GM23248 (cell line): ENCODE measurements at places on chromosomes 6 and 20. TPM values are rescaled to one million over a fixed set of nuclear protein-coding genes. Genes with fewer than 3 reads are reported as not detected.

GRCh38 chr6:41038205-41038604, 816 bp downstream of the UNC5CL start:
- no peak for DNase-seq

Gene TRAPPC3L
- polyA plus RNA-seq, result 0.30 TPM in 1 of 2 replicates, not detected in the other

- peak; percentile 16 for DNase-seq
Observed at GRCh38 chr6:134835993-134836392, 113.9 kb downstream of the ALDH8A1 start.

- DNase-seq, result no peak
Observed at GRCh38 chr6:34468378-34468892, 2.6 kb downstream of the PACSIN1 start.

Gene PBOV1
- polyA plus RNA-seq, result not detected in 2 replicates
